ENCODE measurements at places on chromosomes 2 and 18.

DNA sequence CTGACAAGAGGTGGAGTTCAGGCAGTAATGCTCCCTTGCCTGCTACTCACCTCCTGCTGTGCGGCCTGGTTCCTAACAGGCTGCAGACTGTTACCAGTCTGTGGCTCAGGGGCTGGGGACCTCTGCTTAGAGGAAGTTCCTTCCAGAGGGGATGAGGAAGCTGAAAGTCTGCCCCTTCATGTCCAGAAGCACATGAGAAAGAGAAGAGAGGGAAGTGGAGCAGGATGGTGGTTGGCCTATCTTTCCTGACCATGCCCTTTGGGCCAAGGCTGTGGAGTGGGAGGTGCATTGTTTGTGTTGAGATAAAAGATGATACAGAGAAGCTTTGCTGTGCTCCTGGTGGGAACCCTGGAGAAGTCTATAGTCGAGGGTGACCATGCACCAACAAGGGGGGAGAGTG lies 112.5 kb downstream of the LPIN1 start:
- DNase-seq: no peak

GRCh38 chr2:65482971-65483370 lies 50.6 kb upstream of the SPRED2 start:
- DNase-seq: no peak

DNA sequence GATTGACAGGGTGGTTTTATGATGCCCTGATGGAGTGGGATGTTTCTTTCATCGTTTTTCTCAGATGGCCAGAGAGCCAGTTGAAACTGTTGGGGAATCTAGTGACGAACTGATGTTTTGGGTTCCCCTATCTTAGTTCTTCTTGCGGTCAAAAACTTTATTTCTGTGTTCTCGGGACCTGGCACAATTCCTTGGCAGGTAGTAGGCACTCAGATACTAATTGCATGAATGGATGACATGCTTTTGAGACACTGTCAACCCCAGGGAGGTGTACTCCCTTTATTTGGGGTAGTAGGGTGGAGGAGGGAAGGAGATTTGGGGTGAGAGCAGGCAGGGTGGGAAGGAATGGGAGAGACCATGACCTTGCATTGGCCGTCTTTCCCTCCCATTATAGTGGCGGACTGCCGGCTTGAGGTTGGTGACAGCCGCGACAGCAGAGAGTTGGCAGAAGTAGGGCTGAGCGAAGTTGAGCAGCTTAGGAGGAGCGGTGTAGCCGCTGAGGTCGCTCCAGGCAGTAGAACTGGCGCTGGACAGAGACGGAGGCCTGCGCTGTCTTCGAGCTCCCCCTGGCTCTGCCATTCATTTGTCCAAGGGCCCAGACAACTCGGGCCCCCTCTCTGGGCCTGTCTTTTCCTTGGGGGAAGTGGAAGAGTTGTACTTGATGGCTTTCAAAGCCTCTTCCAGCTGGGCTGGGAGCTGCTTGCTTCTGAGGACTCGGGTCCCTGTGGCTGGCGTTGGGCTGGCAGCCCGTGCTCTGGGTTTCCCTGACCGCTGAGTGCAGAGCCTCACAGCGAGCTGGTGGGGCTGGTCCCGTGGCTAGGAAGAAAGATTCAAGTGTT lies 2.6 kb downstream of the TET3 start:
- no peak for DNase-seq

DNA sequence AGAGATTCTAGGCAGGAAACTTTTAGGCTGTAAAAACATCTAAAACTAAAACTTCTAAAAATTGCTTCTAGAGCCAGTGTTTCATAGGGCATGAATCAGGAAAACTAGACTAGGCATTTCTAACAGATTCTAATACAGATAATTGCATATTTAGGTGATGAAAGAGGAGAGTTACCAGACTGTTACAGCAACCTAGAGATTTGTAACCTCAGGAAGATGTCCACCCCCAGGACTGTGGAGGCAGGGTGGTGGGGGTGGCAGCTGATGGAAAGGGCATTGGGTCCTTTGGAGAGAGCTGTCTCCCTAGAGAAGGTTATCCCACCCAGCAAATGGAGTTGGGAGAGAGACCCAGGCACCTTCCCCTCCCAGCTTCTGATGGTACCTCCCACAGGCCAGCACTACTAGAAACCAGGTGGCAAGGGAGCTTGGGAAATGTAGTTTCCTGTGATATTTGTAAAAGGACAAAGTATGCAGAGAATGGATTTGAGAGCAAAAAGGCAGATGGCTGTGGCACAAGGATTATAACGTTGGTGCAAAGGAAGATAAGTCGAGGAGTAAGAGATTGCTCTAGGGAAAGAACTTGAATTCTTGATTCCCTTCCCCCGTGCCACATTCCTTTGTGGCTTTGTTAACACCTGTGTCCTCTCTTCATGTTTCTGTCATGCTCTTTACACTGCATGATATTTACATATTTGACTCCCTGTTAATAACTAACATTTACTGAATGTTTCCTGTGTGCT lies 75.6 kb upstream of the MGAT5 start:
- no peak for DNase-seq
